ENCODE measurements at places on chromosomes 6 and 20.

- DNase-seq: no peak
These were observed 47.6 kb upstream of the SIM1 start for GRCh38 chr6:100512203-100512862.

DNA sequence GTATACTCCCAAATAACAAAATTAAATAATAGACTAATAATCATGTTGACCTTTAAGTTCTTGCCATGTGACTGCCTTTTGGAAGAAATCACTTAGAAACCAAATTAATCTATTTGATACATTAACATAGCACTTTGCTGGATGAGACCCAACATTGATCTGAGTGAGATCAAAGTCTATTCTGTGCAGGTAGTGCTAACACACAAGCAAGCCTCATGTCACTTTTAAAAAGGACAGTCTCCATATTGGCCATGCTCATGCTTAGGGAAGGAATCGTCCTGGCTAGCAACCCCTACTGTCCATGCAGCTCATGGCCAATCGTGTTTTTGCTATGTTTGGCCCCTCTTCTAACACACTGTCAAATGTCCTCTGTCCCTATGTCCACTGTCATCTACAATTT, 35.8 kb upstream of the RNF217 start:
- DNase-seq: no peak

GRCh38 chr20:4091490-4092479, 76.4 kb upstream of the RNF24 start:
- no peak for DNase-seq

DNA sequence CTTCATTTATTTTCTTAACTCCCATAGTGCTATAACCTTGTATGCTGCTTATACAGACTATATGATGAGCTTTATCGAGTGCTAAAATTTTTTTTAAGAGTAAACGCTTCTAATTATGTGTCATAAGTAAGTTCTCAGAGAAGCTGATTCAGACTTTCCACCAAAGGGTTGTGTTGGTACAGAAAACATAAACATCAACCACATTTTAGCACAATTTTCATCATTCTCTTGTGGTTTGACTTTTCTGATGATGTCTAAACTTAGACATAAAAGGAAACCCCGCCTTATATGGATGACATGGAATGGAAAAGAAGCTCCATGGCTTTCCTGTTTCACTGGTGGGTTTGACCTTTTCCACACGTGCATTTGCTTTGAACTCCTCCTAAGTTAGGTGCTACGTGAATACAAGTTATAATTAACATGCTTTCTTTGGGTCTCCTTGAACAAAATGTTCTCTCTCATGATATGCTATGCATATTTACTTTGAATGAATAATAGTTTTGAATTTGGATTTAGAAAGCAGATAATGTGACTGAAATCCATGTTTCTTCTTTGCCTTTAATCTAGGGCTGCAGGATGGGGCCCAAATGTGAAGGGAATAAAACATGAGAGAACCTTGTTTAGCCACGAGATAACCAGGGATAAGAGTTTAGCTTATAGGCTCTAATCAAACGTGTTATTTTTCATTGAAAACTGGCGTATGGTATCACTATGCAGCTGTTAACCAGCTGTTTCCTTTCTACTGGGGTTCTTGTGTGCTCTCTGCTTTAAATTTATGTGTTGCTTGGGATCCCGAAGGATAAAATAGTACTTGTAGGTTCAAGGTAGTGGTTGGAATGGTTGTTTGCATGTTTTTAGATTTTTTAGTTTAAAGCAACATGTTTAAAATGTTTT, 127.1 kb upstream of the AHI1 start:
- no peak for DNase-seq

DNA sequence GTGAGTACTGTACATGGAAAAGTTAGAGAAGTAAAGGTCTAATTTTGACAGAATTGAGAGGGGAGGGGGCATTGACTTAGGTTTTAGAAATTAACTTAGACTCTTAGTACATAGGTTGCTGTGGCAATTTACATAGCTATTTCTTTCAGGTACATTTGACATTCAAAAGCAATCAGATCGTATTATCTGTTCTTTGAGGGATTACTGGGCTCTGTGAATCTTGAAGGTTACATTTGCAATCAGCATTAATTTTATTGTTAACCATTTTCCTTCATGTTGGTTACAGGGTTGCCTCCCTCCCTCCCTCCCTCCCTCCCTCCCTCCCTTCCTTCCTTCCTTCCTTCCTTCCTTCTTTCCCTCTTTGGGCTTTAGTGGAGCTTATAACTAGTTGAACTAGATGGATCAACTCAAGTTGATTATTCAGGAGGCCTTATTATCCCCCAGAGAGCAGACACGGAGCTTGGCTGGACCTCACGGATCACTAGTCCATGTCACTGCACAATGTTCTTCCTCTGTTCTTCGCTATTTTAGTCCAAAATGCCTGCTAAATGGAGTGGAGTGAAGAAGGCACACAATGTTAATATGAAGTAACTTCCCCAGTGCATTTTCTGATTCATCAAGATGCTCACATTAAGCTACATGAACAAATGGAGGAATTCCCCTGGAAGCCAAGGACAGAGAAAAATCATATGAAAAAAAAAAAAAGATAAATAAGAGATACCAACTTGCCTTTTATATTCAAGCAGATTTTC, 87.8 kb downstream of the PLCB4 start:
- no peak for DNase-seq

- no peak for DNase-seq
These were observed 8.4 kb upstream of the STK35 start for GRCh38 chr20:2093159-2093781.

GRCh38 chr6:142254513-142254912, 47.3 kb upstream of the ADGRG6 start:
- DNase-seq: no peak

Measured in hippocampal formation (tissue), 2 donors.